ENCODE measurements at places on chromosomes 4 and X.

- DNase-seq, result no peak
These were observed 14.9 kb upstream of the PPEF1 start for GRCh38 chrX:18692541-18692940.

- DNase-seq, result no peak
These were observed 583.9 kb downstream of the BCOR start for GRCh38 chrX:39513836-39514235.

DNA sequence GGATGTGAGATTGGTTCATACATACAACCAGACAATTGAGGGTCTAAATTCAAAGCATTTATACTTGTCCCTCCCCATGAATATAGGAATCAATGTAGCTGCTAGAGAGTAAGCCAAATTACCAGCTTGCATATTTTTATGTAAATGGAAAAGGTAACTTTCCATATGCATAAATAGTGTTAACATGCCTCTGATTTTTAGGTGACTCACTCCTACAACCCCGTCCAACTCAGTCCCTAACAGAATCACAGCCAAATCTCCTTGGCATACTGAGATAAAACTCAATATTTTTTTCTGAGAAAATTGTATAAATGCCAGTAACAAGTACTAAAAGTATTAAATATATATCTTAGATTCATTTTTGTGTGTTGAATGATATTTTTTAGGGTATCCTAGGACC, 67.2 kb downstream of the INPP4B start:
- no peak for DNase-seq

GRCh38 chr4:64341711-64342110, 67.5 kb downstream of the TECRL start:
- DNase-seq, result no peak

- DNase-seq, result no peak
These were observed 15.0 kb upstream of the ARSF start for GRCh38 chrX:3026074-3026815.

DNA sequence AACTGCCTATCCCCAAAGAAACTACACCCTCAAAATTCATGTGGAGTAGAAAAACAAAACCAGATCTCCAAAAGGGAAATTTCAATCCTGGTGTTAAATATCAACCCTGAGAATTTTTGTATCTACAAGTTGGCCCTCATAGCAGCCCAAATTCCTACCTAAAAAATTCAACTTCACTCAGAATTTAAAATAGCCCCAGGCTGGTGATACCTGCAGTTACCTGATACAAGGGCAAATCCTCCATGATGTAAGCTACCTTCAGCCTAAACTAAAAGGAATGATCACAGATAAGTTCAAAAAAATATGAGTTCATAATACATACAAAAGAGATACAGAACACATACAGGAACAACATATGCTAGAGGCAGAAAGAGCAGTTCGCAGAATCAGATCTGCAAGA, 138.4 kb downstream of the HNRNPD start:
- DNase-seq, result no peak
